ENCODE measurements at places on chromosomes 7 and 10.

GRCh38 chr10:72645263-72645858, 19.5 kb upstream of the MICU1 start:
- DNase-seq, result no peak

GRCh38 chr10:71076473-71077142, 135.8 kb upstream of the UNC5B start:
- no peak for DNase-seq

DNA sequence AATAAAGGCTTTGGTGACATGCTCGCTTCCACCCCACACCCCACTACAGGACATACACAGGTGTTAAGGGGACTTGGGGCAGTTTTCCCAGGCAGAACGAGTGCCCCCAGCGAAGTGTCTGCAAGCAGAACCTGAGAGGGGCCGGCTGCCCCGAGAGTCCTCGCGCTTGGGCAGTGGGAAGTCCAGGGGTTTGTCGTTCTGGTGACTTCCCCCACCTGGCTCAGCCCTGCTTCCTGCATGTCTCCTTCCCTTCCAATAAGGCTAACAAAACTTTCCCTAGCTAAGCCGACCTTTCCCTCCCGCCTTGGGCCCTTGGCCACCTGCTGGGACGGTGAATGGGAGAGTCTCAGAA, 916 bp downstream of the VWA2 start:
- DNase-seq, result no peak

GRCh38 chr10:132461103-132461682, 64.2 kb downstream of the PWWP2B start:
- no peak for DNase-seq

DNA sequence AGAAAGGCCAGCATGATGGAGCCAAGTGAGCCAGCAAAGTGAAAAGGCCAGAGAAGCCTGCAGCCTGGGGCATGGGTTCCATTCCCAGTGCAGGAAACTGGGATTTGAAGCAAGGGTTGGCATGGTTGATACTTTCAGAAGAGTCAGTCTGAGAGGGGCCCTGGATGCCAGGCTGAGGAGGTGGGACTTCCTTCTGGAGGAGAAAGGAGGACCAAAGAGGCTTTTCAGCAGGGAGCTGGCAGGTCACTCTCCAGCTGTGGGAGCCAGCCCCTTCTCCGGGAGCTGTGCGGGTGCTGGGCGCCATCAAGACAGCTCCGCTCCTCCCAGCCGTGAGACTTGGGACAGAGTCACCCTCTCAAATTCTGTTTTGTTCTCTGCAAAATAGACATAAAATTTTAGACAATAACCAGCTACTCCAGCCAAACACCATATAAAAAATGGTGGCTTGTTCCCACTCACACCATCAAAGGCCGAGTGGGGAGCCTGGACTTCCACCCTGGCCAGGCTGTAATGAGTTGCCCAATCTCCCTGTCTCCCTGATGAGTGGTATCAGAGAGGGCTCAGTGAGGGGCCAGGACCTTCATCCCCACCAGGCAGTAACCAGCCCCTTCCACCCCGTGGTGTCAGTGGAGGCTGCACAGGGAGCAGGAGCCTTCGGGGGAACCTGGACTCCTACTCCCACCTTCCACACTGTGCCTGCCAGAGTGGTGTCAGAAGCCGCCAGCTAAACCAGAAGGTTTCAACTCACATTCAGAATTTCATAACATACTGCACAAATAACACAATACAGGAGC, 133.6 kb upstream of the RET start:
- DNase-seq, result no peak

GRCh38 chr7:149885191-149886017, 11.6 kb downstream of the ATP6V0E2 start:
- no peak for DNase-seq

- no peak for DNase-seq
Measured at GRCh38 chr10:26031300-26031699, 97.3 kb downstream of the MYO3A start.

GRCh38 chr10:124654686-124655085, 89.5 kb downstream of the FAM53B start:
- no peak for DNase-seq

GRCh38 chr10:132550366-132551092, 12.9 kb downstream of the INPP5A start:
- no peak for DNase-seq

DNA sequence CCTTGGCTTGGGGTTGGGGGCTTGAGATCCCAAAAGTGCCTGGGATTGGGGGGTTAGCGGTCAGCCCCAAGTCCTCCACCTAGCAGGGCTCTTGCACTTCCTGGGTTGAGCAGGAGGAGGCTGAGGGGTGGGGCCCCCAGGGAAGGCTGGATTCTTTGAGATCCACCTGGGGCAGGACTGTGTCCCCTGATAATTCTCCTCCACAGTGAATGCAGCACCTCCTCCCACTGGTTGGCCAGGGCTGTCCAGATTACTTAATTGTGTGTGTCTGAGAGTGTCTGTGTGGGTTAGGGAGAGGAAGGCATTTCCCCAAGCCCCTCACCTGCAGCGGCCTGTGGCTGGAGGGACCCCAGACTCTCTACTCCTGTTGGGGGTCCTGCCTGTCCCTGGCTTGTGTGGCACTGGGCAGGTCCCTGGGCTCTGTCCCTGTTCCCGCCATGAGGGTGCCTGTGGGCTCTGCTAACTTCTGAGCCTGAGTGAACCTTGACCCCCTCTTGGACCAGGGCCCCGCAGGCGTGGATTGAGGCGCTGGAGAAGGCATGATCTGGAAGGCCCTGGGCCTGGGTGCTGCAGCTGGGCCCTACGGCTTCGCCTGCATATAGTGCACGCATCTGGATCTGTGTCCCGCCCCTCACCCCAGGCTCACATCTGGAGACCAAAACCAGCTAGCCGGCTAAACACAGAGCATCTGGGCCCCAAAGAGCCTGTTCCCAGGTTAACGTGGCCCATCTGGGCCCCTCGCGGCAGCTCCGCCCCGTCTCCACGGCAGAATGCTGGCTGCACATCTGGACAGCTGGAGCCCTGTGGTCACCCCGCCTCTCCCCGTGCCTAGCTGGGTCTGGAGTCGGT, 10.4 kb downstream of the TMEM270 start:
- DNase-seq, result no peak

DNA sequence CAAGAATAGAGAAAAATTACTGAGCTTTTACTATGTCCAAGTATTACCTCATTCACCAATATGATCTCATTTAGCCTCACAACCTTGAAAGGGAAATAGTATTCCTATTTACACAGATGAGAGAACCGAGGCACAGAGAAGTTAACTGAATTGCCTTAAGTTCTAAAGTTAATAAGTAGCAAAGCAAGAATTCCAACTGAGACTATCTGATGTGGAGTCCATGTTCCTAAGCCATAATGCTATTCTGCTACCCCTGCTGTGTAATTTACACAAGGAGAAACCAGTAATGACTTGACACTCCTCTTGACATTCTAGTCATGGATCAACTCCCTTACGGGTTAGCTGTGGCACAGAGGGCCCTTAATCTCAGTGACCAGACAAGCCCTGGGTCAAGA, 60.7 kb downstream of the ABCB4 start:
- no peak for DNase-seq

- no peak for DNase-seq
Measured at GRCh38 chr7:132098327-132098726, 477.9 kb downstream of the PLXNA4 start.

- DNase-seq, result no peak
Measured at GRCh38 chr10:109593682-109594081, 329.6 kb downstream of the XPNPEP1 start.
